ENCODE measurements at places on chromosomes 1 and 21. TPM values are rescaled to one million over a fixed set of nuclear protein-coding genes. Genes with fewer than 3 reads are reported as not detected.

NT5C1A gene
- total RNA-seq = not detected

AKR1A1 gene
- 93.8 TPM for total RNA-seq

TSACC gene
- 1.3 TPM for total RNA-seq

S100A7 gene
- not detected for total RNA-seq

LCE2A gene
- not detected for total RNA-seq

HSPA6 gene
- 1.1 TPM for total RNA-seq

FHL3 gene
- 13.7 TPM for total RNA-seq

THRAP3 gene
- 84.6 TPM for total RNA-seq

BPNT1 gene
- total RNA-seq = 42.0 TPM

DNA sequence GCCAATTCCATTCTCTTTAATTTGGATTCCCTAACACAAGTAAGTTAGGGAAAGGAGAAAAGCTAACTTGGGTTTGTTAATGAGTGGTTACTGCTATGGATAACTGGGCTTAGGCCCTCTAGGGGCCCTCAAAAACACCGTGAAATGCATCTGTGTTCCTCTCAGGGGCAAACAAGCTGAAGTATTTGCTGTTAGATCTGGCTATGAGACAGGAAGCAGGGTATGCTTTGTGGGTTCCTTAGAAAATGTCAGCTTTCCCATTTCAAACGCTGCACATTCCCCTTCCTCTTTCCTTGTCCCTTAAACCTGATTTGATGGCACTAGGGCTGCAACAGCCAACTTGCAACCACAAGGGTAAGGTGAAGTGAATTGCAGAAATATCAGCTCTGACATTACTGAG, 5.7 kb upstream of the CAP1 start:
- DNase-seq = no peak

DNA sequence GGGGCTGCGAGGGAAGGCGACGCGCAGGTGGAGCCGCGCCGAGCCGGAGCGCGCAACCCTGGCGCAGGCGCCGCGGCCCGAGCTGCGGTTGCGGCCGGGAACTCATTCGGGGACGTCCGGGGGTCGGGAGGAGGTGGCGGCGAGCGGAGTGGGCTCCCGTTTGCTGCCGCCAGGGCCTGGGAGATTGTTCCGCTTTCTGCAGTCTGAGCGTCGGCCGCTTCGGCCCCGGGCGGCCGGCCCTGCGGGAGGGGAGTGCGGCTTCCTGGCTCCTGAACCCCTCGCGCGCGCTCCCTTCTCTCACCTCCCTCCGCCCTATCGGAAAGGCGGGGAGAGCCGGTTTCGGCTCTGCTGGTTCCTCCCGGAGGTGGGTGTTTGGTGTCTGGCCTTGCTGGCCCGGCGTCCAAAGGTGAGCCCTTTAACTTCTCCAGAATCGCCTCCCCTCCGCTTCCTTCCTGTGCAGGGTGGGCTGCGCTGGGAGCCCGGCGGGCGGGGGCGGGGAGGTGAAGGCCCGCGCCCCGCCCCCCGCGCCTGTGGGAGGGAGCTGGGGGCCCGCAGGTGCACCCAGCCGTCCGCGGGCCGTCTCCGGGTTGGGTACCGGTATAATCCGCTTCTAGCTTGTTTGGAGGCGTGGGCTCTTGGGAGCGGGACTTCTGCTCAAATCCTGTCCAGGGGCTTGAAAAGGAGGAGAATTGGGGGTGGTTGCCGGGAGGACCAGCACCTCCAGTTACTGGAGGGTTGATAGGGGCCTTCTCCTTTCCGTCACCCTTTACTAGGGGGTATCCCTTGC, 683 bp downstream of the LRRC8D start:
- DNase-seq = peak; percentile 55

DNA sequence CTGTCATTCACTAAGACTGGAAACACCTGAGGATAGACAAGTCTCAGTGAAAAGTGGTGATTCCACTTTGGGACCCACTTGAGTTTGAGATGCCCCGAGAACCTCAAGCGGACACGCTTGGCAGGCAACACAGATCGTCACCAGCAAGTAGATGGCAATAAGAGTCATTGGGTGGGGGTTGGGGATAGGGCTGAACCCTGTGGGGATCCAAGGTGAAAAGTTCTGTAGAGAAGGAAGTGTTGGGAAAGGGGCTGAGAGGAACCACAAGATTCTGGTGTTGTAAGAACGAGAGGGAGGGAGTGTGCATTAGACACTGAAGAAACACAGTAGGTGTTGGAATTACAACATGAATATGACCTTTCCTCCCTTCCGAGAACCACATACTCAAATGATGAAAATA, 45.4 kb upstream of the TDRD10 start:
- DNase-seq = no peak

DNA sequence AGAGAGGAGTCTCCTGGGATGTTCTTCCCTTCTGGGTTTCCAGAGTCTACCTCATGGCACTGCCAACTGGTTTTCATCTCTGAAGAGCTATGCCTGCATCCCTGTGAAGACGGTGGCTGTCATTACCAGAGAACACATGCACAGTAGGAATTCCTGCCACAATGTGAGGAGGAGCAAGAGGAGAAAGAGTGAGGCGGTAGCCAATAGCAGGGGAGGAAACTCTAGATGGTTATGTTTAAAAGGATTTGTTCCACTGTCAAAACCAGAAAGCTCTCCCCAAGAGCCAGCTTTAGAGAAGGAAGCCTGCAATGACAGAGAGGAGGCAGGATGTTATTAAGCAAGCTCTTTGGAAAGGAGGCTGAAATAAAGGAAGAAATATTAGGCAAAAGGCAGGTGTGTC, 12.3 kb downstream of the LMX1A start:
- no peak for DNase-seq

DNA sequence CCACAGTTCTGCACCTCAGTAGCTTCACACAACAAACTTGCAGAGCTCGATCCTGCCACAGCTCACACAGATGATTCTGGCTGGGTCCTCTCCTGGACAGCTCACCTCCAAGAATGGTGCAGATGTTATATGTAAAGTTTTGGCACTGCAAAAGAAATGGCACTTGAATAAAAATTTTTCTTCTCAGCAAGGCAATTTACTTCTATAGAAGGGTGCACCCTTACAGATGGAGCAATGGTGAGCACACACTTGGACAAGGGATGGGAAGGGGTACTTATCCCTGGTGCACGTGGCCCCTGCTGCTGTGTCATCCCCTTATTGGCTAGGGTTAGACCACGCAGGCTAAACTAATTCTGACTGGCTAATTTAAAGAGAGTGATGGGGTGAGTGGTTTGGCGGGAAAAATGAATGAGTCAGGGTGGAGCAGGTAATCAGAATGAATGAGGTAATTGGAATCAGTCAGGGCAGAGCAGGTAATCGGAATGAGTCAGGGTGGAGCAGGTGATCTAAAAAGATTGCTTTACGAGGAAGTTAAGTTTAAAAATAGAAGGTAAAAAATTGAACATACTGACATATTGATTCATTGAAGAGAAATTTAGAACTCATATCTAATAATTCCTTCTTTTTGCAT, 12.0 kb upstream of the AADACL3 start:
- DNase-seq = no peak

GRCh38 chr1:245683676-245684075, 528.9 kb downstream of the KIF26B start:
- DNase-seq = no peak

- DNase-seq = peak; percentile 69
Measured at GRCh38 chr1:22641906-22642636, 1.4 kb upstream of the C1QC start.

- peak; percentile 49 for DNase-seq
Measured at GRCh38 chr1:108560189-108560873, 431 bp downstream of the EEIG2 start.

DNA sequence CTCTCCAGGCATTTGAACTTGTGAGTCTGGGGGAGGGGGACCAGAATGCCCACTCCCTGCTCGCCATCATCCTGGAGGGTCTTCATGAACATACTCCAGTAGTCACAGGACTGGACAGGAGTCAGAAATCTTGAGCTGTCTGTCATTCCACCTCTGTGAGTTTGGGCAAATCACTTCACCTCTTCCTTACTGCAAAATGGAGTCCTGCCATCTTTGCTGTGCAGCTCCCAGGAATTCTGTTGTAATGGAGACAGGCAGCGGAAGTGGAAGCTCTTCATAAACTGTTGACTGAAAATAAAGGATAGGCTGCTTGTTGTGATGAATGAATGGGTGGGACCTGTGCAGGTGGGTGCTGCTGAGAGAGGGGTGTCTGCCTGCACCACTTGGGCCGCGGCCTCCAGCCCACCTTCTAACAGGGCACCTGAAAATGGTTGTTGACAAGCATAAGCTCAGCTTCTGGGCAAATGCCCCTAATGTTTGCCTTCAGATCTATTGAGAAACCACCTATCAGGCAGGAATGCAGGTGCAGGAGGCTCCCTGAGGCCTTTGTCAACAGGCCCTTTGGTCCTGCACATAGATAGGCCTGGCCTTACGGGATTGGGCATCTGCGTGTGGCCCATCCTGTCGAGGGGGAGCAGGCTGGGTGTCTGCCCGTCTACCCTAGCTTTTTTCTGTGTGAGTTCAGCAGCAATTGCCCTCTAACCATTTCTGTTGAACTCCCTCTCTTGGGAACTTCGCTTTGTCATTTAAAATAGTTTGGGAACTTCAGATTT, 321.0 kb downstream of the RPS6KC1 start:
- DNase-seq = no peak

GRCh38 chr1:218735436-218736032, 390.4 kb downstream of the TGFB2 start:
- peak; percentile 43 for DNase-seq

GRCh38 chr1:19385869-19386591, 73.9 kb downstream of the SLC66A1 start:
- no peak for DNase-seq

- peak; percentile 26 for DNase-seq
Measured at GRCh38 chr21:34771512-34772028, 102.8 kb downstream of the CLIC6 start.

DNA sequence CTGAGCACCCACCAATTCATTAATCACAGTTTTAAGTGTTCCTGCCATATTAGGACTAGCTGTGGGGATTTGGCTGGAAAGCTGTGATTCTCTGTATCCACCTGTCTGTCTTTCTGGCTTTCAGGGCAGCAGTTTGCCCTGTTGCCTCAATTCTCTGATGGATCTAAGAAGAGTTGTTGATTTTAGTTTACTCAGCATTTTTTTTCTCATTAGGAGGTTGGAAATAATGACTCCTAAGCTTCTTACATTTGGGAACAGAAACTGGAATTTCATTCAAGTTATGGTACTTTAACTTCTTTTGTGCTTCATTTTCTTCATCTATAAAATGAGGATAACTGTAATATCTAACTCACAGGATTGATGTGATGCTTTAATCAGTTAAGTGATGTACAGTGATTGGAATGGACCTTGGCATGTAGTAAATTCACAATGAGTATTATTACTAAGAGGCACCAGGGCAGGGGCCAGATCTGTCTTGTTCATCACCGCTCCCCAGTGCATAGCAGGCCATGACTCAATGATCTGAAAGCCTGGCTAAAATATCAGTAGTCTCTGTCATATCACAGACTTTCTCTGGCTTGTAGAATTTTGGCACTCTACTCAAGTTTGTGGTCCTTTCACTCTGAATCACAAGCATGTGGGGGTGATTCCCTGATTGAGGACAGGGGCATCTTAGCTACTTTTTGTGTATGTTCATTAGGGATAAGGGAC, 51.4 kb upstream of the GREM2 start:
- peak; percentile 94 for DNase-seq

GRCh38 chr1:14740016-14740415, 141.5 kb downstream of the KAZN start:
- DNase-seq = no peak

DNA sequence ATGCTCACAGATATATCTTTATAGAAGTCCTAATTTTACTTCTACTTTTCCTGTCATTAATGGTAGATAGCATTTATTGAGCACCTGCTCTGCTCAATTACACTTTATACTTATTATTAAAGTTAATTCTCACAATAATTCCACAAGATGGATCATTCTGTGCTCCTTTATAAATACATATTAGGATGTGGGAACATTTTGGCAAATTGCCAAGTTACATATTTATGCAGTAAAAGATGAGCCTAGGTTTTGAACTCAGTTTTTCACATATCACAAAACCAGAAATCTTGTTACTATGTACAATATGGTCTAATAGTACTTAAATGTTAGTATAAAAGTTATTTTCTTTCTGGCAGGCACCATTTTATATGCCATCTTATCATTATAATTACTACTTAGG, 895.0 kb upstream of the B3GALT2 start:
- DNase-seq = no peak

GRCh38 chr21:25964015-25964414, 206.6 kb downstream of the APP start:
- DNase-seq = no peak

DNA sequence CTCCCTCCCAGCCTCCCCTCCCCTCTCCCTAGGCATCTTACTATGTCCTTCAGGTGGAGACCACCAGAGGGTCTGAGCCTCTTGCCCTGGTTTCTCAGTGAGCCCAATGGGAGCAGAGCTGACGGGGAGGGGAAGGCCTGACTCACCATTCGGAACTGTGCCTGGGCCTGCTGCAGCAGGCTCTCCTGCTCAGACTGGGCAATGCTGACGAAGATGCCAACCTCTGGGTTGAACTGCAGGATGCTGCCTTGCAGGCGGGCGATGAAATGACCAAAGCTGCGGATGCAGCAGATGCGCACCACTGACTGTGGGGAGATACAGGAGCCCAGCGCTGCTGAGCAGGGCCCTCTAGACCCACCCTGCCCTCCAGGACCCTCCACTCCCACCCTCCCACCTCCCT, 11.0 kb upstream of the PAQR6 start:
- no peak for DNase-seq

- peak; percentile 99 for DNase-seq
Measured at GRCh38 chr1:162003061-162003829, 20.4 kb downstream of the OLFML2B start.

GRCh38 chr1:74528123-74528522, 15.7 kb upstream of the LRRC53 start:
- no peak for DNase-seq

DNA sequence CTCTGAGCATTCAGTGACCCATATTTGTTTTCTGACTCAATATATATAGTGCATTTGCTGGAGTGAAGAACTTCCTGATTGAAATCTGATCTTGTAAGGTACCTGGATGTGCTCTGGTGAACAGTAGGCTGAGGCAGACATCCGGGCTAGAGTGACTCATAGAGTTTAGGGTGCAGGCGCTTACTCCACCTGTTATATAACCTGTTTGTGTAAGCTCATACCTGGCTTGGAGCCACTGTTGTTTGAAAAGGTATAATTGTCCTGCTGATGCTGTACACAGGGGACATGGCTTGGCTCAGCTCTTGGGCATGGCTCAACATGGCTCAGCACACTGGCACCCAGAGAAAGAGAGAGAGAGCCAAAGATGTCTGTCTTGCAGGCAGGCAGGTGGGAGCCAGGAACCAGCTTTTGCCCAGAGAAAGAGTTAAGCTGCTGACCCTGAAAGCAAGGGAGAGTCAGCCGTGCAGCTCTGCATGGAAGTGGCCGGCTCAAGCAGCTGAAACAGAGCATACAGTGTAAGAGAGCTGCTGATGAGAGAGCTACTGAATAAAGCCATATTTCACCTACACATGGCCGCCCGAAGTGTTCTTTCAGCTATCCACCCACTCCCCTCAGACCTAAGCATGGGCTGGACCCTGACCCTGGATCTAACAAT, 43.2 kb downstream of the GJA5 start:
- no peak for DNase-seq

- DNase-seq = no peak
Measured at GRCh38 chr21:39033878-39034589, 149.2 kb downstream of the PSMG1 start.

All from MG63 (cell line).